ENCODE measurements at places on chromosomes 6 and 20.
A peak's percentile ranks its signal among the peaks of the same experiment; 100 is the strongest.

DNA sequence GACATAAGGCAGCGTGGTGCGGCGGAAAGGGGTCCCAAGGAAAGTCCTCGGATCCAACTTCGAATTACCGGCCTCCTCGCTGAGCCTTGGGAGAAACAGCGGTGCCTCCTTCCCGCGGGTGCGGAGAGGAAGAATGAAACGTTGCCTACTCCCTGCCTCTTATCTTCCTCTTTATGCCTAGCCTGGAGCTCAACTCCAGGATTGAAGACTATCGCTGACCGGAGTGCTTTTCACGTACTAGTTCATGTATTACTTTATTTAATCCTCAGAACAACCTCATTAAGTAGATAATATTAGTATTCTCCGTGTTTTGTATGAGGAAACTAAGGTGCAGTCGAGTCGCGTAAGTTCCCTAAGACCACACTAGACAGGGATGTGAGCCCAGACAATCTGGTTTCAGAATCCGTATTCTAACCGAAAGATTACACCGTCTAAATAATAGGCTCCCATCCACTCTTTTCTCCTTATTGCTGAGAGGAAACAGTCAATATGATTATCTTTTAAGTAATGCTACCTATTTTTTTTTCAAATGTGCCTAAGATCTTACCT, 793 bp upstream of the PDSS2 start:
- DNase-seq = no peak

DNA sequence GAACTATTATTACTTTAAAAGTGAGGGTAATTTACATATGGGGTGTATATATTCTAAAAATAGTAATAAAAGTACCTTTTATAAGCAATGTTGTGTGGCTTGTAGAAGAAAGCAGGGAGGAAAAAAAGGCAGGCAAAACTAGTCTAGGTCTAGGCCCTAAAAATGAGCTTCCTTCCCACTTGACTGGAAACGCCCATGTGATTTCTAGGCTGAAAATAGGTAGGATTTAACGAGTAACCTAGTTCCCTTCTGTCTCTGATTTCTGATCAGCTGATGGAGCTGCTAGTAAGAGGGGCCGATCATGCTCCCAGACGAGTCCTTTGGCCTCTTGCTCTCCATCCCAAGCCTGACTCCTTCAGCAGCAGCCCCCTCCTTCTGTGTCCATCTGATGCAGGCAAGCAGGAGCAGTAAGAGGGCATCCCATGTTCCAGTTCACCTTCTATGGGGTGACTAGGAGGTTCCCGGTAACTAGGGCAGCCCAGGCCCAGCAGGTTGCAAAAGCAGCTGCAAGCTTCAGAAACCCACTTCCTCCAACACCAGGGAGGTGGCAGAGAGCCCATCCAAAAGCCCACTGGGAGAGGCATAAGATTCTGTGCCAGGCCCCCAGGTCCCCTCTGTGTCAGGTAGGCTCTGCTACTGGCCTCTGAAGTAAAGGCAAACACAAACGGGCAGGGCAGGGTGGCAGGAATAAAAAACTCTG, 24.4 kb downstream of the TBC1D20 start:
- DNase-seq = no peak

- DNase-seq = no peak
Measured at GRCh38 chr6:12584631-12585405, 131.7 kb upstream of the PHACTR1 start.

GRCh38 chr6:11386323-11386722, 151.2 kb upstream of the TMEM170B start:
- no peak for DNase-seq

- no peak for DNase-seq
Measured at GRCh38 chr6:31130751-31131150, 8.1 kb downstream of the PSORS1C2 start.

DNA sequence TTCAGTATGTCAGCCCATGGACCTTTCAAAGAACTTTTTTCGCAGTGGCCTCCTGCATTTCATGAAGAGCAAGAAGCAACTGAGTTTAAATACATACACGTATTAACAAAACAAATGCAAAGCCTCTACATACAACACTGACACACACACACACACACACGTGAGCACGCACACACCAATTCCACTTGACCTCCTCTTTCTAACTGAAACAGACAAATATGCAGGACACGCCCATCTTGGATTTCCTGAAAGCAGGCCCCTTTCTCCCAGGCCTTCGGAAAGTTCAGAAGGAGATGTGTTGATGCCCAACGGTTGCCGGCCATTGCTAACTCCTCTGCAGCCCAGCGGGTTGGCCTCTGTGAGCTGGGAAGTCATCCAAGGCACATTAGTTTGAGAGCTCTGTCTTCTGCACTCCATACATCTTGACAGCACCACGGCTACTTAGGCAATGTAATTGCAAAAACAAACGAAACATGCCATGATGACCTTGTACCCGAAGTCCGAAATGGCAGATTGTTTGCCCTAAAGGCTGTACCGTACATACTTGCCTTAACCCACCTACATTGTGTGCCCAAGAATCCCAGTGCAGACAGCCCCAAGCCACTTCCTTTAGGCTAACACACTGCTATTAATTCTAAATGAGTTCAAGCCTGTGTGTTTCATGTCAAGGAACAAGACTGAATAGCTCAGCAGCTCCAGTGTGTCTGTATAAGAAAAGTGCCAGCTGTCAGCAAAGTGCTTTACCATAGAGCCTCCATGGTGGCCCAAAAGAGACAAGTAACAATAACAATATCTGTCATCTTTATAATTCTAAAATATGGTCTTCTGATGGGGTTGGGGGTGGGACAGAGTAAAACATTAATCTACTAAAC, 138.8 kb upstream of the RNF217 start:
- no peak for DNase-seq

GRCh38 chr20:56440346-56441007, 27.9 kb upstream of the RTF2 start:
- peak; percentile 51 for DNase-seq

- DNase-seq = no peak
Measured at GRCh38 chr6:31559958-31560696, 12.0 kb upstream of the LTA start.

- no peak for DNase-seq
Measured at GRCh38 chr20:18133962-18134361, 3.7 kb upstream of the KAT14 start.

GRCh38 chr6:8562125-8562524, 126.8 kb upstream of the SLC35B3 start:
- no peak for DNase-seq

DNA sequence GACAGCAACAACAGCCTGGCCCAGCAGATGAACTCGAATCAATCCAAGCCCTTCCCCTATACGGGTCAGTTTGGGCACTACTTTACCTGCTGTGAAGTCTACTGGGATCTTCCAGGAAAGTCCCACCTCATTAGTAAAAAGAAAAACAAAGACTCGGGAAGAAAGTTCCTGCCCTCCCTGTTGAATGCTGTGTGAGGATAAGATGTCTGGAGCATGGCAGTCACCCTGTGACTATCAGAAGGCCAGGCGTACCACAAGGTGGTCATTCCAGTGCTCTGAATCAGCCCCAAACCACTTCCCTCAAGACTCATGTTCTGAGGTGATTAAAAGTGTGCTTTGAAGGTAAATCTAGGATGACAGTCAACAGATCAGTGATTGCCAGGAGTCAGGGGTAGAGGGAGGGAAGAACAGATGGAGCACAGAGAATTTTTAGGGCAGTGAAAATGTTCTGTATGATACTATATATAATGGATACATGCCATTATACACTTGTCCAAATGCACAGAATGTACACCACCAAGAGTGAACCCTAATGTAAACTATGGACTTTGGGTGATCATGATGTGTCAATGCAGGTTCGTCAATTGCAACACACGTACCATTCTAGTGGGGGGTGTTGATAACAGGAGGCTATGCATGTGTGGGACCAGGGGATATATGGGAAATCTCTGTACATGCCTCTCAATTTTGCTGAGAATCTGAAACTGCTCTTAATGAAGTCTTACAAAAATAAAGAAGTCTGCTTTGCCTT, 14.7 kb downstream of the FKBP1A start:
- DNase-seq = no peak

- DNase-seq = no peak
Measured at GRCh38 chr20:58179083-58179431, 49.4 kb downstream of the ANKRD60 start.

DNA sequence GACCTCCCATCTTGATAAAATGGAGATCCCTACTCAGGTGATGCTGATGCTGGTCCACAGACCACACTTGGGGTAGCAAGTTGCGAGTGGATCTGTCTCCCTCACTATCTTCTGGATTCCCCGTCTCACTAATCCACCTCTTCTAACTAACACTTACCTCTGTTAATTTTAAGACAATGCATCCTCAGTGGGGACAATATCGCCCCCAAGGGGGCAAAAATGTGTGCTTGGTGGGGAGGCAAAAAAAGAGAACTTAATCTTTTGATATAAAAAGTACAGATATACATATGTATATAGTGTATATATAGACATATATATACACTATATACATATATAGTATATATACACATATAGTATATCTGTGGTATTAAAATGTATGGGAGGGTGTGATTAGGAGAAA, 4.3 kb downstream of the LRFN2 start:
- DNase-seq = no peak

GRCh38 chr20:10594296-10594868, 79.4 kb downstream of the JAG1 start:
- no peak for DNase-seq

- no peak for DNase-seq
Measured at GRCh38 chr20:36496707-36497669, 44.3 kb upstream of the MYL9 start.

GRCh38 chr20:34907616-34908469, 31.4 kb downstream of the ACSS2 start:
- DNase-seq = no peak

GRCh38 chr20:1848373-1848772, 46.8 kb upstream of the SIRPA start:
- no peak for DNase-seq

- DNase-seq = no peak
Measured at GRCh38 chr6:167152862-167153261, 4.9 kb downstream of the GPR31 start.

GRCh38 chr6:122653094-122653493, 42.9 kb downstream of the PKIB start:
- DNase-seq = no peak

- no peak for DNase-seq
Measured at GRCh38 chr20:64247970-64248841, 7.3 kb upstream of the PCMTD2 start.

- DNase-seq = no peak
Measured at GRCh38 chr20:50369225-50370035, 140.8 kb upstream of the PTPN1 start.

- no peak for DNase-seq
Measured at GRCh38 chr6:156794546-156795354, 17.6 kb downstream of the ARID1B start.

DNA sequence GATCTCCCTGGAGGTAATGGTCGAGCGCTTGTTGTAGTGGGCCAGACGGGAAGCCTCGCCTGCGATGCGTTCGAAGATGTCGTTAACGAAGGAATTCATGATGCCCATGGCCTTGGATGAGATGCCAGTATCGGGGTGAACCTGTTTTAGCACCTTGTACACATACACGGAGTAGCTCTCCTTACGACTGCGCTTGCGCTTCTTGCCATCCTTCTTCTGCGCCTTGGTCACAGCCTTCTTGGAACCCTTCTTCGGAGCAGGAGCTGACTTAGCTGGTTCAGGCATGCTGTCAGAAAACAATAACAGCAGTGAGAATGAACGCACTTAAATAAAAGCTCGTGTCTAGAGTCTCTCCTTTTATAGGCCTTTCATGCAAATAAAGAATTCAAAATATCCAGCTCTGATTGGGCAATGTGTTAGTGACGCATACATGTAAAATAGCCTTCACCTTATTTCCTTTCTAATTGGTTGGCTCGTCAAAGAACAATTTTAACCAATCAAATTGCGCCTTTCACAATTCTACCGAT, 129.2 kb downstream of the HFE start:
- peak; percentile 54 for DNase-seq

DNA sequence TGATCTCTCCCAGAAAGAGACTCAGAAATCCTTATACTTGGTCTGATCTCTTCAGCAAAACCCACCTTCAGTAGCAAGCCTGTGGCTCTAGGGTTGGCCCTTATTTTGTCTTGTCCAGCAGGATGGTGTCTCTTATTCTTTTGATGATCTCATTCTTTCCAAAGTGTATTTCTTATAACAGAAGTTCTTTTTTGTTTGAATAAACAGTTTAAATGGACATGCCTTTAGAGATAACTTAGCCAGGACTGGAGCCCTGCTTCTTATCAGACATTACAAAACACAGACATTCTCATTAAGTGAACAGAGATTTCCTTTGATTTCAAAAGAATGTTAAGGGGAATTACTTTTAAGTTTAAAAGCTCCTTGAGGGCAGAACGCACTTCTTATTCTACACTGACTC, 31.7 kb downstream of the KCNS1 start:
- no peak for DNase-seq

DNA sequence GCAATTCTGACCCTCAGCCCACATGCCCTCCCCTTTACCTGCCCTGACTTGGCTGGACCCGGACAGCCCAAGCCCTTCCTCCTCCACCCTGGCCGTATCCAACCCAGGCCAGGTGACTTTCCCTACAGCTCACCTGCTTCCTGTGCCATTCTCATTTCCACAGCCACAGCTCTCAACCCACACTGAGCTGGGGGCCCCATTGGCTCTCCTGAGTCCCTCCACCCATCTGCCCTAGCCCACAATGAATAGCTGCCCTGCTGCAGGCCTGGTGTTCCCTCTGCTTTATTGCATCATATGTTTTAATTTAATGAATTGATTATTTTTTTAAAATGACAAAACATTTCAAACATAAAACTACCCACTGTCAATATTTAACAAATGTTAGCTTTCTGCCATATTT, 118.5 kb upstream of the BACH2 start:
- DNase-seq = no peak

DNA sequence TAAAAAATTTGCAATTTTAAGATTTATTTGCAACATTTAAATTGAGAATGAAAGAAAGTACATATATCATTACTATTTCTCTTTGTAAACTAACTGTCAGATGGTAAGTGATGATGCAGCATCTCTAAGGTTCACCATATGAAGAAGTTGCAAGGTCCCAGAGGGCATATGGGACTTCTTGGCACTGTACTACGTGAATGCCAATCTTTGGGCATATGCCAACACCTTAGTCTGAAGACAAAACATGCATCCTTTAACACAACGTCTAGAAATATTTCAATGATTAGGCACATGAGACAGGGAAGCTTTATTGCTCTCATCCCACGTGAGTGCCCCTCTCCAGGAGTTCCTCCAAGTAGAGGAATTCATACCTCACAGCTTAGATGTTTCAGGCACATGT, 66.8 kb downstream of the CDK19 start:
- DNase-seq = no peak

GRCh38 chr20:50368813-50369224, 141.4 kb upstream of the PTPN1 start:
- no peak for DNase-seq

GRCh38 chr20:24497851-24498250, 28.4 kb downstream of the SYNDIG1 start:
- DNase-seq = no peak

GRCh38 chr6:154301839-154302752, 54.5 kb downstream of the IPCEF1 start:
- no peak for DNase-seq

- DNase-seq = no peak
Measured at GRCh38 chr20:19429538-19429937, 217.1 kb downstream of the SLC24A3 start.

Data from stimulated activated CD8-positive, alpha-beta memory T cell treated with anti-CD3 and anti-CD28 coated beads, Interleukin-12 subunit alpha, Interleukin-12 subunit beta, amount 100 ng/mL, for 4 hours (primary cell).